Spinal cord (tissue), 10 donors: ENCODE measurements at places on chromosomes 7 and 10. TPM values are rescaled to one million over a fixed set of nuclear protein-coding genes. Genes with fewer than 3 reads are reported as not detected.

Gene TACR2
- 1.8 TPM for polyA plus RNA-seq

Gene SH2D4B
- 0.14 TPM for polyA plus RNA-seq

Gene ZNF398
- 15.1 TPM for polyA plus RNA-seq

Gene WDR91
- polyA plus RNA-seq = 16.2 TPM

Gene ELMO1
- 86.4 TPM for polyA plus RNA-seq

Gene AASS
- 34.3 TPM for polyA plus RNA-seq

Gene KIAA1217
- polyA plus RNA-seq = 15.4 TPM

Gene RGR
- polyA plus RNA-seq = 12.1 TPM

Gene ST8SIA6
- 9.2 TPM for polyA plus RNA-seq

Gene C10orf62
- polyA plus RNA-seq = 0.26 TPM

Gene SNCG
- polyA plus RNA-seq = 541 TPM

Gene C7orf57
- polyA plus RNA-seq = 4.5 TPM

Gene GPR26
- polyA plus RNA-seq = 5.6 TPM

Gene TUBAL3
- polyA plus RNA-seq = not detected

Gene KIF11
- 13.6 TPM for polyA plus RNA-seq

Gene CSGALNACT2
- 18.5 TPM for polyA plus RNA-seq

Gene RADIL
- 23.7 TPM for polyA plus RNA-seq

Gene LANCL2
- 55.3 TPM for polyA plus RNA-seq

Gene ACTL6B
- 83.1 TPM for polyA plus RNA-seq

Gene FKBP6
- polyA plus RNA-seq = 0.17 TPM

Gene CALML5
- not detected for polyA plus RNA-seq

Gene ATG9B
- polyA plus RNA-seq = 20.6 TPM

Gene GRID2IP
- polyA plus RNA-seq = 0.36 TPM

Gene GPAM
- 24.3 TPM for polyA plus RNA-seq

Gene NPTX2
- polyA plus RNA-seq = 48.1 TPM

Gene ACHE
- polyA plus RNA-seq = 108 TPM

Gene OR2A12
- 0.03 TPM for polyA plus RNA-seq

Gene SFTPA2
- 0.16 TPM for polyA plus RNA-seq

Gene ANKRD2
- 0.71 TPM for polyA plus RNA-seq

Gene KLF14
- 0.11 TPM for polyA plus RNA-seq

Gene INHBA
- 2.6 TPM for polyA plus RNA-seq

Gene PLEKHS1
- not detected for polyA plus RNA-seq

Gene GIMAP7
- 8.7 TPM for polyA plus RNA-seq
